ENCODE measurements at places on chromosomes 13 and 19. TPM values are rescaled to one million over a fixed set of nuclear protein-coding genes. Genes with fewer than 3 reads are reported as not detected.

DNA sequence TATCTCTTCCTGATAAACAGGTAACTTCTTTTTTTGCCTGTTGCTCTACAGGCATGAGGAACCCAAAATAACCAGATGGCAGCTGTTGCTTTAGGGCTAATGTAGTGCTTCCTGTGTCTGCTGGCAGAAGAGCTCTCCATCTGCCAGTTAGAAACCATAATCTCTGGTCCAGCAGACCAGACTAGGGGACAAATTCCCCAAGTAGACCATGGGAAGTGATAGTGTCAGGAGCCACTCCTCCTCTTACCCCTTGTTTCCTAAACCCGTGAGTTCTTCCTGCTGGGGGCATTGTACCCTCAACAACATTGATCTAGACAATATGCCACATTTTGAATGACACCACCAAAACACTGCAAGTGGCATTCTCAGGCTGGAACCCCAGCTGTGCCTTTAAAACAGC is 135.9 kb downstream of the DLEU7 start:
- DNase-seq: no peak

DNA sequence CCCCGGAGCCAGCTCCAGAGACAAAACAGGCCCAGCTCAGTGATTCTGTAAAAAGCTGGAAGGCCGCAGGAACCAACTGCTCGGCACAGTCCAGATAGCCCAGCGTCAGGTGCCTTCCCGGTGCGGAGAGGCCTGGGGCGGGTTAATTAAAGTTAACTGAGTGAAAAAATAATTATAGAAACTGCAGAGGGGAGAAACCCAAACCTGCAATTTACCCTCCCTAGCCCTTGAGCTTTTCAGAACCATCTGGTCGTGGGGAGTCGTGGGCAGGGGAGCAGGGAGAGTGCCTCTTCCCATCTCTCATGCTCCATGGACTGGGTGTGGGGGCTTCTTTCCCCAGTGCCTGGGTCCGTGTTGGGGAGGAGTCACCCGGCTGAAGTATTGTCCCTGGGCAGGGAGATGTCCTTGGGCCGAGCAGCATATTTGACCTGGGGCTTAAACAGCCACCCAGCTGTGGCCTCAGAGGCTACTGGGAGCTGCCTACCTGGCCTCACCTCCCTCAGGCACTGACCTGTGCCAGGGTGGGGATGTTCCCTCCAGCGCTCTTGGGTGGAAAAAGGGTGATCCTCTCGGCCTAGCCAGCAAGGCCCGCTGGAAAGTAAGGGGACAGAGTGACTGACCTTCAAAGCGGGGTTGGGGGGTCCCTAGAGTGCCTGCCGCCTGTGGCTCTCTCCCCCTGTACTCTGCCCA is 65.9 kb downstream of the CHST8 start:
- DNase-seq: no peak

DNA sequence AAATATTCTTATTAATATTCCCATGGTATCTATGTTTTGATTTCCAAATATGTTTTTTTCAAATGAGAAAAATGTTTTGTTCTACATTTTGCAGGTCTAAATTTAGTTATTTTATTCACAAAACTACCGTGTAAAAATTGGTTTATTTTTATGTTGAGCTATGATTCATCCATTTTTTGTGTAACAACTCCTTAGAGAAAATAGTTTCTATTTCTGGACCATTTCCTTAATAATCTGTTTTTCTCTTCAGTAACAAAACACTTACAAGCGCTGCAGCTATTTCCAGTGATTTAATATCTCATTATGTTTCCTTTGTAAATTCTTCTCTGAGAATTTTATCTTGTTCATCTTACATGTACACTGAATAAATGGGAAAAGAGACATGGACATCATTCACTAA is 550.7 kb upstream of the SLITRK5 start:
- DNase-seq: no peak

GRCh38 chr19:22332924-22333323 is 46.7 kb downstream of the ZNF729 start:
- no peak for DNase-seq

The RSPH6A gene
- not detected for total RNA-seq

The CGB1 gene
- total RNA-seq: 1.00 TPM

The ZNF225 gene
- total RNA-seq: 4.2 TPM

The PGLYRP2 gene
- not detected for total RNA-seq
